Astrocyte (in vitro differentiated cells and primary cell): ENCODE measurements at places on chromosomes 6 and 20. TPM values are rescaled to one million over a fixed set of nuclear protein-coding genes. Genes with fewer than 3 reads are reported as not detected.
A peak's percentile ranks its signal among the peaks of the same experiment; 100 is the strongest.

SYCP2L gene
- total RNA-seq = 3.4 and 6.4 TPM in 2 replicates

GRCh38 chr6:20711518-20711917 lies 177.3 kb downstream of the CDKAL1 start:
- no peak overlapping the region for H3K27ac ChIP-seq
- no peaks in the 10 kb centered on the region for H3K27me3 ChIP-seq

- H3K4me3 ChIP-seq = no peak overlapping the region
- H3K4me1 ChIP-seq = no peaks in the 10 kb centered on the region
- H3K27ac ChIP-seq = no peak overlapping the region
- H3K27me3 ChIP-seq = no peaks in the 10 kb centered on the region
Measured at GRCh38 chr6:1515280-1515679, 94.4 kb upstream of the FOXC1 start.

GRCh38 chr6:11744753-11745152 lies 33.9 kb downstream of the ADTRP start:
- DNase-seq = peak; percentile 87
- H3K27ac ChIP-seq = no peak overlapping the region
- no peak overlapping the region for H3K4me3 ChIP-seq
- no peaks in the 10 kb centered on the region for H3K36me3 ChIP-seq
- no peaks in the 10 kb centered on the region for H3K4me1 ChIP-seq

SNAP25 gene
- total RNA-seq = 3.9 and 5.2 TPM in 2 replicates

DNA sequence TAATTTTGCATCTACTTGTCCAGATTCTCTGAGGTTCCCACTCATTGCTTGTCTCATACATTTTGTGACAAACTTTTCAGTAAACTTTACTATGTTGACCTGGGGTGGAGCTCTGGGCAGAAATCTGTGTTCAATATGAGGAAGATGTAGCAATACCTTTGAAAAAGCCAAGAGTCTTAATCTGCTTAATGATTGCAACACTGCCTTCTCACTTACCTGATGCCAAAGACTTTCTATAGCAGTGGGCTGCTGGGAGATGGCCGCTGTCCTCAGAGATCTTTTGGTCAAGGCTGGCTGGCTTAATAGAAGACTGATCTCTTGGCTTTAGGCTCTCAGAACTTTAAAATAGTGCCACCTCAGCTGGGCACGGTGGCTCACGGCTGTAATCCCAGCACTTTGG lies 70.1 kb upstream of the RBM24 start:
- no peak overlapping the region for H3K4me3 ChIP-seq
- no peaks in the 10 kb centered on the region for H3K4me1 ChIP-seq
- DNase-seq = no peak
- H3K27me3 ChIP-seq = no peaks in the 10 kb centered on the region
- no peak overlapping the region for H3K27ac ChIP-seq
- H3K36me3 ChIP-seq = no peaks in the 10 kb centered on the region
